Activated CD4-positive, alpha-beta T cell treated with anti-CD3 and anti-CD28 coated beads for 1 hour (primary cell): ENCODE measurements at places on chromosomes 2 and 18.

DNA sequence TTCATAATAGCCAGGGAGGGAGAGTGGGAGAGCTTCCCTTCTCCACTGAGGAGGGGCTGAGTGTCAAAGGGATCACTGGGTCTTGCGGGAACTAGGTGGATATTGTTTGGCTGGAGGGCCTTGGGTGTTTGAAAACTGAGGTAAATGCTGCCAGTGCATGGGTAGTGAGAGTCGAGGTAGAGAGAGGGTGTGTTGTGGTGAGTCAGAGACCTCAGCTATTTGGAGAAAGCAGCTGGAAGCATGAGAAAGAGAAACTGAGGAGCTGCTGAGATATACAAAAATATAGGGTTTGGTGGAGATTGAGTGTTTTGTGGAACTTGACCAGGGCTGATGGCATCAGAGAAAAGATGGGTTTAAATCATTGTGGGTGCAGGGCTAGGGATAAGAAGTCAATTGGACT lies 127.0 kb upstream of the CCDC195 start:
- no peak for DNase-seq

DNA sequence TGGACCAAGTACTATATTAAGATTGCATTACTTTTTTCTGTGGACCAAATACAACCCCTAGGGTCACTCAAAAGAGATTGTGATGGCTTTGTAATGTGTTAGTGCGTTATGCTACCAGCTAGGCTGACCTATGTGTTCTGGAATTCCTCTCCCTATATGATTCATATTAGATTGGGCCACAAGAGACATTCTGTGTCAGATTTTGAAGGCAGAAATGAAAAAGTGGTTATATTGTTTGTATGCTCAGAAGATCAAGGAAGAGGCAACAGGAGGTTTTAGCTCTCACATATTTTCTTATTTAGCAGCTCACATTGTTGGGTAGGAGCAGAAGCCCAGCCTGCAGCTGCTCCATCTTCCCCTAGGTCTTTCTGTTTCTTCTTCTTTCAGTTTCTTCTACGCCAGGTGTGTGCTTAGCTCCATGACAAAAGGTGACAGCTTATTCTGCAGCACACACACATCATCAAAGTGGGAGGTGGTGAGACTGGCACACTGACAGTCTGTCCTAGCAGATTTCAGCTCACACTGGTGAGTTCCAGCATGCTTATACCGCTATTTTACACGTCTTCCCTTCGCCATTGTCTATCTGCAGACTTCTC lies 156.8 kb upstream of the UBE2E3 start:
- DNase-seq = no peak

GRCh38 chr18:7133181-7133580 lies 15.6 kb upstream of the LAMA1 start:
- DNase-seq = no peak

- DNase-seq = no peak
Measured at GRCh38 chr2:176160986-176161824, 4.1 kb downstream of the HOXD3 start.

DNA sequence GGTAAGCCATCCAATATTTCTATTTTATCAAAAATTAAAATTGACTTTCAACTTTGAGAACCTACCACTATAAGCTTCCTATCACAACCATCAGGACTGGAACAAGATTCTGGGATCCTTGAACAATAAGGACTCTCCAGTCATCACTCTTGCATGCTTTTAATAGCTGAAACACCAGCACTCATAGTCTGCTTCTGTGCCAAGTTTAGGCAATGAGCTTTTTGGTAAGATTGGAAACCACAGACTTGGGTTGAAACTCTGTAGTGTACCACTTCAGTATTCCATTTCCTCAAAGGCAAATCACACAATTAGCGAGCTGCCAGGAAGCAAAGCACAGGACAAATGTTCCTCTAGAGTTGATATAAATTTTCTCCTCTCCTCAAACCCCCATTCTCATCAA lies 1065.8 kb upstream of the SLC39A10 start:
- DNase-seq = no peak

DNA sequence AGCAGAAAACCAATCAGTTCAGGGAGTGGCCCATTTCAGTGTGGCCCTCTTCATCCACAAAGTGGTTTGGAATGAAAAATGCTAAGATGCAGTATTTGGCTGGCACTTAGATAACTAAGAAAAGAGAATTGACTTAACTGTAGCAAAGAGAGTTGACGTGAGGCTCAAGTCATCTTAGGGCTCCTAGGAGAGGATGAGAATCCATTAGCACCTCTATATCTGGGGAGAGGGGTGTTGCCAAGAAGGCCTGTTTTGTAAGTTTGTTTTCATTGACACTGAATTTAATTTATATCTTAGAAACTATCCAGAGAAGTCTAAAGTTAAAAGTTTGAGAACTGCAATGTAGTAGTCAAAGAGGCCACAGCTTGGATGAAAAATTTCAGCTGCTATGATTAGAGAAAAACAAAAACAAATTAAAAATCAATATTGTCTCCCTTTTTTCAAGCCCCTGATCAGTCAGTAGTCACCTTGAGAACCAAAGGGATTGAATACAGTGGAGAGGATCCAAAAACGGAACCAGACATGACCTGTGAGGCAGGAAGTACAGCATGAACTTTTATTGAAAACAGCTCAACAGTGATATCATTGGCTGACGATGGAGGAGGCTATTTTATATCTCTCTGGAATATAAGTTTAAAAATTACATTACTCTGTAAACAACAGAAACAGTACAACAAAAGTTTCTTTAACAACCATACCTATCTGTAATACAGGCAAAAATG lies 52.7 kb downstream of the PHLPP1 start:
- DNase-seq = no peak

- no peak for DNase-seq
Measured at GRCh38 chr2:64228918-64229317, 84.7 kb upstream of the PELI1 start.

- no peak for DNase-seq
Measured at GRCh38 chr18:77042583-77042982, 90.0 kb downstream of the MBP start.

- peak; percentile 22 for DNase-seq
Measured at GRCh38 chr2:127829845-127830246, 18.9 kb upstream of the WDR33 start.

GRCh38 chr2:234100686-234101085 lies 50.2 kb downstream of the SPP2 start:
- DNase-seq = no peak

DNA sequence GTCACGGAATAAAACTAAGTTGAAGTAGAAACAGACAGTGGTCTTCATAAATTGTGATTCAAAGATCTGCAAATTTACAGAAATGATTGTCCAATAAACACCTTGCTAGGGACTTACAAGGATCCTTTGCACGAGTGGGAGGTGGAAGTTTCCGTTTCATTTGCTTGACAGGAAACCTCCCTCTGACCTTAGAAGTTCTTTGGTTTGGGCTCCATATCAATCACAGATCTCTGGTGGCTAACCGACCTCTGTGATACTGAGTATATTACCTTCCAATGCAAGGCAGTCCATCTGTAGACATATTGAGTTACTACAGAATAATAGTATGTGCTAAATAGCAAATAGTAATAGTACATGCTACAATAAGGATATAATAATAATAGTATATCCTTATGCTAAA lies 33.7 kb upstream of the RNF152 start:
- DNase-seq = no peak

DNA sequence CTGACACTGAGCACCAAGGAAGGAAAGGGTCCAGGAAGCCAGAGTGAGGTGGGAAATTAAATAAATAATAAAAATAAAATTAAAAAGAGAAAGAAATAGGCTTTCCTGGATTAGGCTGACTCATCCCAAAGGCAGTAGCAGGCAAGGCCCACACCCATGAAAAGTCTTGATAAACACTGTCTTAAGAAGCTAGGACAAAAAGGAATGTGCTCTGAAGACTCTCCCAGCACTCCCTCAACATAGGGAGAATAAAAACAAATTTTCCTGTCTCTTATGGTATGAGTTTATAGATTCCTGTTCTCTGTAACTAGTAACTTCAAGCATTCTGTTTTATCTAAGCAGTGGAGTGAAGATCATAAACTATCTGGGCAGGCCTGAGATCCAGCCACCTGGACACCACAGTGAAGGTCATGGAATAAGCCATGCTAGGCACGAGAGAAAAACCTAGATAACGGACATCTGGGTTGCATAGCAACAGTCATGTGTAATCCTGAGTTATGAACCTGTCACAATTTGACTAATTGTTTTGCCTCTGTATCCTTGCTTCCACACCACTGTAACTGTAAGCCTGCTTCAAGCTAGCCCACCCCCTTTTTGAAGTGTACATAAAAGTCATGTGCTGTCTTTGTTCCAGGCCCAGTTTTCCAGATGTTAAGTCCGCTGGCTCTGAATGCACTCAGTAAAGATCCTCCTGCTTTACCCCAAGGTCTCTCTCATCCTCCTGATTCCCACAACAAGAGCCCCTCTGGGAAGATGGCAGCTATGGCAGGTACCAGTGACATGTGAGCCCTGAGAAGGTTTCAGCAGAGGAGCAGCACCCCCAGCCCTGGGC lies 107.8 kb downstream of the NDUFA10 start:
- DNase-seq = no peak

DNA sequence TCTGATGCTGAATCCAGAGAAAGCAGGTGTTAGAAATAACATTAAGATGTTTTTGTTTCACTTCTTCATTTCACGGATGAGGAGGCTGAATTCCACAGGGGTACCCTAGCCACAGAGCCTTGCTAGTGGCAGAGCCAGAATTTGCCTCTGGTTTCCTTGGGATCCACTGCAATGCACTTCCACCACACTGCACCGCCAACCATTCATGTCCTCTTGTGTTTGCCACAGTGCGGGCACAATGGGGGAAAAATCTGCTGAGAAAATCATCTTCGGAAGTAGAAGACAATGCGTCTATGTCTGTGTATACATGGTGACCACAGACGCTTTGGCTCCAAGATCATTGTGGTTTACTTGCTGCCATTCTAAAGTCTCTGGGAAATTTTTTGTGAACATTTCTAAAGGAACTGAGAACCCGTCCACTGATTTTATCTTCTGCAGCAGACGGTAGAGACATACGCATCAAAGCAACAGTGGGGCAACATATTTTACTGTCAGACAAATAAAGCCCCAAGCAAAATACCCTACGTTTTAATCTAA lies 14.9 kb downstream of the ICOS start:
- DNase-seq = no peak

GRCh38 chr2:38512211-38512610 lies 90.5 kb downstream of the HNRNPLL start:
- no peak for DNase-seq

DNA sequence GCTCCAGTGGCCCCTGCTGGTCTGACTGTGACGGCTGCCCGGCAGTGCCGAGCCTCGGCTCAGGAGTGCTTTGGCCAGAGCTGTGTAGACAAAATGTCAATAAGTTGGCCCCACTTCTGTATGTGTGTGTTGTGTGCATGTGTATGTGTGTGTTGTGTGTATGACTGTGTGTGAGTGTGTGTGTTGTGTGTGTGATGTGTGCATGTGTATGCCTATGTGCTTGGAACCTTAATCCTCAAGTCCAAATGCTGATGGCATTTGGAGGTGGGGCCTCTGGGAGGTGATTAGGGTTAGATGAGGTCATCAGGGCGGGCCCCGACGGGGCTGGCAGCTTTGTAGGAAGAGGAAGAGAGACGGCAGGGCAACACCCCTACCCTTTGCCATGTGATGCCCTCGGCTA lies 269.0 kb downstream of the DCDC2C start:
- no peak for DNase-seq

DNA sequence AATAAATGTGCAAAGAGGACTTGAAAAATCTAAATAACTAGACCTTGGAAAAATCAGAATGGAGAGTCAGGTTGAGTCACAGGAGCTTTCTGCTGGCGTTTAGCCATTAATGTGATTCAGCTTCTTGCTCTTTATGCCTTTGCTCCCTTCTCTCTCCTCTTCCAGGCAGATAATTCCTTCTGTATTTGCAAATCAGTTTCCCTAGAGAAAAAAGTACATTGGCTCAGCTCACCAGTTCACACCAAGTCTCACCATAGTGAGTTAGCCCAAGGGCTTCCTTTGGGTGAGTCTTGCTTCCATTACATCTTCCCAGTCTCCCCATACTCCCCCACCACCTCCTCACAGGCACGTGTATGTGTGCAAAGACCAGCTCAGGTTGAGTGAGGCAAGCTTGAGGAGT lies 73.6 kb downstream of the CYBRD1 start:
- DNase-seq = no peak

GRCh38 chr2:218363736-218364135 lies 7.1 kb downstream of the CATIP start:
- no peak for DNase-seq

- DNase-seq = no peak
Measured at GRCh38 chr18:45686891-45687611, 36.9 kb upstream of the SLC14A1 start.

- DNase-seq = peak; percentile 28
Measured at GRCh38 chr2:239882331-239882732, 142.8 kb downstream of the NDUFA10 start.

DNA sequence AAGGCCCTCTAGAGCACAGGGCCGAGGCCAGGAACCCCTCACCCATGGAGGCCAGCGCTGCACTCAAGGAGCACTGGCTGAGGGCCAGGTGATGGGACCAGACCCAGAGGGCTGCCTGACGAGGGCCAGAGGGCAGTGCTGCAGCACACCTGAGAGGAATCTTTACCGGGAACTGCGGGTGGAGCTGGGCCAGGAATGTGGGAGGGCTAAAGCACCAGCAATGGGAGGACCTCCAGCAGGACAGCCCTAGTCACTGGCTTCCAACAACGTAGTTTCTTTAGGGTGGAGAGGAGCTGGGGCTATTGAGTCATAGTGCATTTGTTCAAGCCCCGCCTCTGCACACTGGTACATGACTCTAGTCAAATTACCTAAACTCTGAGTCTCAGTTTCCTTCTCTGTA lies 143.4 kb downstream of the TMEM17 start:
- no peak for DNase-seq

DNA sequence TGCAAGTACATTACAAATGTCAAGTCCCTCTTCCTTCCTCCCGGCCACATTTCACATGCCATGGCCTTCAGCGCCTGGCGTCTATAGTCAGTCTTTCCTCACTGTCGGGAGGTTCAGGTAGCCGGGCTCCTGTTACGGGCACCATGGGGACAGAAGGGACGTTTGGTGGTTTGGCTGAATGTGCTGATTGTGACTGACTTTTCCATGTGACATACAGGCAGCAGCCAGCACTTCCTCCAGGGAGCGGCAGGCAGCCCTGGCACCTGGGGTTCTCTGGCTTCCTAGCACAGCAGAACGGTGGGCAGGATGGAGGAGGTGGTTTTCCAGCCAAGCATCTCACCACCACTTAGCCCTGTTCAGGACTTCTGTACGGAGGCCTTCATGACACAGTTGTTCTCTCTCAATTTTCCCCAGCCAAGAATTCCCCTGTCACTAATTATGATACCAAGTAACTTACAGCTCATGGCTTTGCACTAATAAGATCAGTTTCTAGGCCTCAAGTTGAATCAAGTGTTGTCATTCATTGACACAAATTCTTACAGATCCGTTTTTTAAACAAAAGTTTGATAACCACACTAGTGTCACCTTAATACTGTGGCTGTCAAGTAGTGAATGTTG lies 83.9 kb upstream of the REV1 start:
- no peak for DNase-seq

GRCh38 chr2:23681356-23682140 lies 245.4 kb downstream of the ATAD2B start:
- no peak for DNase-seq

DNA sequence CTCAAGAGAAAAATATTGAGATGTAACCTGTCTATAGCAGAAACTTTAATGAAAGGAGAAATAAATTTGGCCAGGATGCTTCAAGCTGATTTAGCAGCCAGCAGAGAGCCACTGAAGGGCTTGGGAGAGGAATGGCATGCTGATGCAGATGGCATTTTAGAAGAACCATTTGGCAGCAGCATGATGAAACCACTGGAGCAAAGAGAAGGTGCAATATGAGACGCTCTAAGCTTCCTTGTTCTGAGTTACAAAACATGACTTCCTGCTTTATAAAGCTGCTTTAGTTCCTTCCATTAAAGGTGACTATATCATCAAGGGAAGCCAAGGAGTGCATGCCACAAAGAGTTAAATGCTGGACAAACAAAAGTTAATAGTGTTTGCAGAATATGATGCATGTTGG lies 189.7 kb downstream of the PID1 start:
- DNase-seq = no peak
